ENCODE measurements at places on chromosomes 3 and 15.

DNA sequence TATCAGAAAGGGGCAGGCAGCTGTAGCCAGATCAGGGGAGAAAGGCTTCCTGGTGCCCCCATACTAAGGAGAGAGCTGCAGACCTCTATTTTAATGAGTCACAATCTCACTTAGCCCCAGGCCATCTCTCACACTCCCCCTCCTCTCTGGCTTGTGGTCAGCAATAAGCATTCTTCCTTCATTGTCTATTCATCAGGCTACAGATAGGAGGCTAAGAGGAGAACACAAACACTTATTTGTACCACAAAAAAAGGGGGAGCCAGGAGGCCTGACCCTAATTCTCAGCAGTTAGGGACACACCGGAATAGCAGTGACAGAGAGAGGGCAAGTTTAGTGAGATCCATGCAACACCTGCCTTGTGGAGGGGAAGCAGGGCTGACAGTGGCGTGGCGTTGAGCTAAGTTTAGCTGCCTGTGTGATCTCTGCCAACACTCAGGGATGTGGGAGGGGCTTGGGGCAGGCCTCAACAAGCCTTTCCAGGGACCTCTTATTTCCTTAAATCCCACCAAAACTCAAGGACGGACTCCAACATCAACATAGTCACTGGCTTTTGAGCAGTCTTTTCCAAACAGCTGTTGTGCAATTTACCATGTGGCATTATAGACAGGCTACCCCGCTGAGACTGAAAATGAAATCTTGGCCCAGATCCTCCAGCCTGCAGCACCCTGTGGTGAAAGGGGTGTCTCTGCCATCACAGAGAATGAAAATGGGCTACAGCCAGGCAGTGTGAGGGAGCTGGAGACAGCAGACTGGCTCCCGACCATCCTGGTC, 191.9 kb upstream of the TSC22D2 start:
- no peak for DNase-seq

DNA sequence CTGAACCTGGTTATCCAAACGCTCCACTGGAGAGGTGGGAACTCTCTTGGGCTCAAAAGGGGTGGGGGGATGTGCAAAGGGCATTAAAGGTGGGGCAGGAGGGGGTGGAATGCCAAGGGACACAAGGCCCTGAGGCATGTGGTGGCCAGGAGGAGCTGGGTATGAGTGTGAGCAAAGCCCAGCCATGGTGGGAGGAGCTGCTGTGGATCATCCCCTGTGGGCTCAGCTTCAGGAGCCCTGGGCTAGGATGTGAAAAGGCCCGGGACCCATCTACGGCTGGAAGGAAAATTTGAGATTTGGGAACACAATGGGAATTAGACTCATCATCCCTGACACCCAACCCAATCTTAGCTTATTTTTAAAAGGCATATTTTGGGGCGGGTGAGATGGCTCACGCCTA, 33.3 kb downstream of the MGLL start:
- DNase-seq = no peak

DNA sequence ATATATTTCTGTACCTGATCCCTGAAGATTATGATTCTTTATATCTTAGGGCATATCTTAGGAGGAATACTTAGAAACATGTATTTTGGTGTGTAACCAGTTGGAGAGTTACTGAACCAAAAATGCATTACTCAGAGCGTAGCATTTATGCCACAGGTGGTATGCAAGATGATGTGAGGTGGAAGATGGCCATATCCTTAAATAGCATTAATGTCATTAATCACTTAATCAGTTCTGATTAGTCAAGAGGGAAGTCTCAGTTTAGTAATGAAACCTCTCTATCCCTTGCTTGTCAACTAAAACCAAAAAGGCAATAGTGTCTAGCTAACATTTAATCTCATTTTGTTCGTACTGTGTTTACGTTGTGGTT, 130.5 kb upstream of the PHLDB2 start:
- no peak for DNase-seq

GRCh38 chr3:111768571-111769100, 90.4 kb upstream of the PHLDB2 start:
- DNase-seq = no peak

DNA sequence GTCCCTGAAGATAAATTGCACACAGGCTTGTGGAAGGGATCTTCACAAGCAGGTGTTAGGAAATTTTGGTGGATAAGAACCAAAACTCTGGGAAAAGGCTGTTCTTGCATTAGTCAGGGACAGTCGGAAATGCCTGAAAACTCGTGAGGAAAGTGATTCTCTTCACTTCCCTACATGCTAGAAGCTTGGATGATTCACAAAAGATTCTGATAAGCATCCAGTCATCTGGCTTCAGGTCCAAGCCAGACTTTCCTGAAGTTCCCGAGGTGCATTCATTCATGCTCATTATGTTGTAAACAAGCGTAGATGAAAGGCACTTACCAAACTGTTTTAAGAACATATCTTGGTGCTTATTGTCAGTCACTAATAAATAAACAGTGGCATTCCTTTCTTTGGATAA, 1028.7 kb downstream of the NTRK3 start:
- no peak for DNase-seq

DNA sequence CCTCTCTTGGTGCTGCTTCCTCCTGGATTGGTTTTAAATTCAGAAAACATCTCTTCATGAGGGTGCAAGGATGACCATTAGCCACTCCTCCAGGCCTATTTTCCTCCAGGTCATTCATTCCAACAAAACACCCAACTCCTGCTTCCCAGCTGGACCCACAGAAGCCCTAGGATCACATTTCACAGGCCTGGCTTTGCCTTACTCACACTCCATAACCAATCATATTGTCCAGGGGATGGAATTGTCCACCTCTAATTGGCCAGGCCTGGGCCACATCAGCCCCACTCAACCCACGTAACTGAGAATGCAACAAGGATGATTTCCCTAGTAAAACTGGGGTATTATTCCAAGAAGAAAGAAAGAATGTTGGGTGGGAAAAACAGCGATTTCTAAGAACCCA, 616.7 kb upstream of the SUCLG2 start:
- DNase-seq = no peak

DNA sequence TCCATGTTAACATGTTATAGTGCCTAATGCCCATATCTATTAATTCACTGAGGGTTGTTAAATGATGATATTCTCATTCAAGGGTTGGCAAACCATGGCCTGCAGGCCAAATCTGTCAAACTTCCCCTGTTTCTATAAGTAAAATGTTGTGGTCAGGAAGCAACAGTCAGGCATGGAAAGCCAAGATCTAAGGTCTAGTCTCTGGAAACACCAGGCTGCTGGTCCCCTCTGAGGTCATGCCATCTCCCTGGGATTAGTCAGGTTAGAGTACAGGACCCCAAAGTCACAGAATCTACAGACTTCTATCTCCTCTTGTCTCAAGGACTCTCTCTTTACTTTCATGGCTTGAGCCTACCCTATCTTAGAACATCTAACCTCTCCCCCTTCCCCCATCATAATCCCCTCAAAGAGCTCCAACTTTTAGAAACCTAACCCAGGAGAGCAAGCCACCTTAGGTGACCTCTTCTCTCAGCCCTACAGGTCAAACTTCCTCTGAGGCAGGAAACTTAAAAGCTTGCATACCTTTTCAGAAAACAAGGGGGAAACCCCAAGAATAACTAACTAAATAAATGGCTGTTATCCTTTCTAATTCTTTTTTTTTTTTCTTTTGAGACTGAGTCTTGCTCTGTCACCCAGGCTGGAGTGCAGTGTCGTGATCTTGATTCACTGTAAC, 15.3 kb upstream of the HERC1 start:
- DNase-seq = no peak
